ENCODE measurements at places on chromosomes 4 and X.

DNA sequence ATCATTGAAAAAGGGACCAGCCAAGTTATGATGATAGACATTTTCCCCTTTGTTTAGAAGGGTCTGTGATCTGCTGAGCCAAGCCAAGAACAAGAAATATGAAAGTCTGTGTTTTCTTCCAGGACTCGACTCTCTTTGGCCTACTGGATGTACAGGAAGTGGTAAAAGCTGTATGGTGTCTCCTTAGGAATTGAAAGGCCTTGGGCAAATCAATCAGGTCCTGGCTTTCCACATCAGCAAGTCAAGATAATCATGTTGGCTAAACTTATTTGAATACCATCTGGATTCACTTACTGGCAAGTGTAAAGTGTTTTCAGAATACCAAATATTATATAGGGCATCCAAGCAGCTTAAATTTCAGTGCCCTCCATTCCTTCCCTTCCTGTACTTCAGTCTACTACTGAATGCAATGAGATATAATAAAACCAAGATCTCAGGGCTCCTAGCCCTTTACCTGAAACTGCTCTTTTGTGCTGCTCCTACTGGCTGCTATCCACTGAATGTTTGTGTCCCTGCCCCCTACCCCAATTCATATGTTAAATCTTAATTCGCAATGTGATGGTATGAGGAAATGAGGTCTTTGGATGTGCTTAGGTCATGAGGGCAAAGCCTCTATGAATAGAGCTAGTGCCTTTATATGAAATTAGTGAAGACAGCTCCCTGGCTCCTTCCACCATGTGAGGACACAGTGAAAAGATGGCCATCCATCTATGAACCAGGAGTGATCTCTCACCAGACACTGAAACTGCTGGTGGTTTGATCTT is 578.0 kb downstream of the SPRY1 start:
- no peak for DNase-seq

DNA sequence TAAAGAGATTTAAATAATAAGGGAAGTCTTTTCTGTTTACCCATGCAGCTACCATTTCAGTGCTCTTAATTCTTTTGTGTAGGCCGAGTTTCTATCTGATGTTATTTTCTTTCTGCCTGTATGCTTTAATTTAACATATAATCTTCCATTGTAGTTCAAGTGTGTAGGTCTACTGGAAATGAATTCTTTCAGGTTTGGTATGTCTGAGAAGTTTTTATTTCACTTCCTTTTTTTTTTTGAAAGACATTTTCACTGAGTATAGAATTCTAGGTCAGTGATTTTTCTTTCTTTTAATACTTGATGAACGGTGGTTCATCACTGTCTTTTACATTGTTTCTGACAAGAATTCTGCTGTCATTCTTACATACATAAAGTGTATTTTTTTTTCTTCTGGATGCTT is 42.1 kb downstream of the VAMP7 start:
- DNase-seq: no peak

GRCh38 chrX:105773801-105774200 is 48.5 kb upstream of the NRK start:
- DNase-seq: no peak

GRCh38 chr4:64174247-64174882 is 234.9 kb downstream of the TECRL start:
- DNase-seq: no peak

DNA sequence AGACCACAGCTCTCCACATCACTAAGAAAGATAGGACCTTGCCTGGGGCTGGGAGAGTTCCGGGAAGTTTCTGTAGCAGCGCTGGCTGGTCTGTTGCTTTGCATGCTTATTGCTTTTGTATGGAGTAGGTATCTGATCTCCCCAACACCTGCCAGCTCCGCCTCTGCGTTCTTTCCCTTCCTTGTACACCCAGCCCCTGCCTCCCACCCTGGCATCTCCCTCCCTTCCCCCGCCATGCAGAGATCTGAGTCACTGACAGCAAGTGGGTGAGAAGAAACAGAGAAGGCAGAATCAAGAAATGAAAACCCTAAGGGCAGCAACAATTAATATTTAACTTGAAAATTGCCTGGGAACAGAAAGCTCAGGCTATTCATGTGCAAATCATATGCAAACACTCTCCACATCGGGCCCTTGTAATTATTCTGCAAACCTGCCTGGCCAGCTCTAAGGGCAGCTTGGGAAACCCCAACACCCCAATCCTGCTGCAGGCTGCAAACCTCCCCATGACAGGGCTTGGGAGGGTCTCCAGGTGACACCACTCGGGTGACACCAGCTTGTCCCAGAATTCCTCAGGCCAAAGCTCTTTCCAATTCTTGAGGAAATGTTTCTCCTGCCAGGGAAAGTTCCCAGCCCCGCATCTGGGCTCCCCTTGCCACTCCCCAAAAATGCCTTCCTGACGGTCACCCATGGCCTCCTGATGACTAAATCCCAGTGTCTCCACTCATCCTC is 257.2 kb downstream of the FBXW7 start:
- no peak for DNase-seq

DNA sequence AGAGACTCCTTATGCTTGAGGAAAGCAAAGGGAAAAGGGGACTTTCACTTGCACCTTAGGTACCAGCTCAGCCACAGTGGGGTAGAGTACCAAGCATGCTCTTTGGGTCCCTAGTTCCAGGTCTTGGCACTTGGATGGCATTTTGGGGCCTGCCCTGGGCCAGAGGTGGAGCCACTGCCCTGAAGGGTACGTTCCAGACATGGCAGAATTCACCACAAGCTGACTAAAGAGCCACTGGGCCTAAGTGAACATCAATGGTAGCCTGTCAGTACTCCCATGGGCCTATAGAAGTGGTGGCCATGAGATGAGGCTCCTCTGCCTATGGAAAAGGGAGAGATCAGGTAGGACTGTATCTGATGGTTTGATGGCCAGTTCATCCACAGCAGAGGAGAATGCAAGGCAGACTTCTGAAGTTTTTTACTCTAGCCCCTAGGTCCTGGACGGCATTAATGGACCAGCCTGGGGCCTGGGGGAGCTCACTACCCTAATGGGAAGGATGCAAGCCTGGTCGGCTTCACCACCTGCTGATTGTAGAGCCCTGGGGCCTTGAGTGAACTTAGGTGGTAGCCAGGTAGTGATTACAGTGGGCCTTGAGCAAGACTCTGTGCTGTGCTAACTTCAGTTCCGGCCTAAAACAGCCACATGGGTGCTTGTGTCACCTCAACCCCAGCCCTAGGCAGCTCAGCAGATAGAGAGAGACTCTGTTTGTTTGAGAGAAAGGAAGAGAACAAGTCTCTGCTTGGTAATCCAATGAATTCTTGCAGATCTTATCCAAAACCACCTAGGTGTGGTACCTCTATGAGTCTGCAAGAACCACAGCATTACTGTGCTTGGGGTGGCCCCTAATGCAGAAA is 19.8 kb upstream of the HSFX4 start:
- DNase-seq: no peak

DNA sequence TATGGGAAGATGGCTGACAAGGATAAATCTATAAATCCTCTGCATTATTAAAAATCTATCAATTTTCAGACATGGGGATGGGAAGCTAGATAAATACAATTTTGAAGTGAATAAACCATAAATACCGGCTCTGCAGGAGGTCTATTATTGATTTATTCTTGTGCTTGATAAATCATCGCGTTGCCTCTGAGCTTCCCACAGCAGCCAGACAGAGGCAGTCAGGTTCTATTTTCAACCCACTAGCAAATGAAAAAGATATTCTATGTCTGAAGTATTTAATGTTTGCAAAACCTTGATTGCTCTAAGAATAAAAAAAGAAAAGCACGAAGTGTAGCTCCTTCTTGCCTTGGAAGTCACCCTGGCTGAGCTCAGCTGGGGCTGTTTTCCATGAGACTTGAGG is 216.2 kb downstream of the DHRSX start:
- no peak for DNase-seq

- no peak for DNase-seq
Measured at GRCh38 chrX:88526385-88526784, 220.6 kb upstream of the CPXCR1 start.

Measured in stimulated activated CD8-positive, alpha-beta memory T cell treated with anti-CD3 and anti-CD28 coated beads, Interleukin-15, amount 100 ng/mL, for 4 hours (primary cell).